ENCODE measurements at places on chromosomes 4 and X.

DNA sequence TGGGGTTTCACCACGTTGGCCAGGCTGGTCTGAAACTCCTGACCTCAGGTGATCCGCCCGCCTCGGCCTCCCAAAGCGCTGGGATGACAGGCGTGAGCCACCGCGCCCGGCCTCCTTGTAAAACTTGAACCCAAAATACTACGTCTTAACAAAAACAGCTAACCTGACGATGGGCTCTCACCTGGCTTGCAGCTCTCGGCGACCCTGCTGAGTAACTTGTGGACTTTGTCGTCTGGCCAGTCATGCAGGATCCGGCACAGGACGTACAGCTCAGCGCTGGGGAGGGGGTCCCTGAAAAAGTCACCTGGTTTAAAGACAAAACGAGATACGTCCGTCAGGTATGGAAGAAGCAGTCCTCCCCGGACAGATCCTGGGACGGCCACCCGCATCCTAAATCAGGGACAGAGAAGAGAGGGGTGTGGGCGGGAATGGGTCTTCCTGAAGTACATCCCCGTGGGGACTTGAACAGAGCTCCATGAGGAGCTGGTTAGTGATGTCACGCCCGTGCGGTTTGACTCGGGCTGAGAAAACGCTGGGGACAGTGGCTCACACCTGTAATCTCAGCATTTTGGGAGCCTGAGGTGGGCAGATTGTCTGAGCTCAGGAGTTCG, 20.7 kb upstream of the SLC25A6 start:
- no peak for DNase-seq

GRCh38 chrX:47611489-47611888, 8.2 kb downstream of the SYN1 start:
- no peak for DNase-seq

- no peak for DNase-seq
Measured at GRCh38 chrX:43627147-43627546, 29.0 kb upstream of the MAOA start.

DNA sequence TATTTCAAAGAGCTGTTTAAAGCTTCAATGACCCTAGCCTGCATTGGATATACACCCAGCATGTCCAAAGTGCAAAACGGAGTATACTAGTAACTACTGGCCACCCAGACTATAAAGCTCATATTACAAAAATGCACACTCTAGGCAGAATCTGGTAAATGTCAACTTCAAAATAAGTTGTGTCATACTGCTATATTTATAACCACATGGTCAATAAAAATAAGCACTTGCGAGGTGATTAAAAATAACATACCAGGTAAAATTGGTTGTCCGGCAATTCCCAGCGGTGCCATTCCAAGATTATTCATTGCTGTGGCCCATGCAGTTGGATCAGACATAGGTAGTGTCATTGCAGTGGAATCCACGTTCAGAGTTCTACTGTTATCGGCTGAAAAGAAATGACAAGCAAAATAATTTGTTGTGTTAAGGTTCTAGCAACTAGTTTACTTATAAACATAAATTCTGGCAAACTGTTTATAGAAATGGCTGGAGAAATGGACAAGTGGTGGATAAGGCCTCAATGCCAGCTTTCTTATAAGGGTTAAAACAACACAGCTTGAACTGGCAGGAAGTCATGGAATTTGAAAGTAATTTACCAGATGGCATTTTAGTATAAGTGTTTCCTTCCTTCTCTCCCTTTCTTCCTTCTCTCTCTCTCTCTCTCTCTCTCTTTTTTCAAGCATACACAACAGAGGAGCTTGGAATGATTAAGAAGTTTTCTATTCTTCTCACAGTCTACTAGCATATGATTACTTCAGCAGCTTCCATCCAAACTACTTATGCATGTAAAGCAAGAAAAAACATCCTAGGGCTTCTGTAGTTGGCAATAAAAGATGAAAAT, 199.9 kb downstream of the ENOX2 start:
- DNase-seq, result no peak

- DNase-seq, result no peak
Measured at GRCh38 chrX:1138476-1139184, 73.8 kb downstream of the CRLF2 start.

DNA sequence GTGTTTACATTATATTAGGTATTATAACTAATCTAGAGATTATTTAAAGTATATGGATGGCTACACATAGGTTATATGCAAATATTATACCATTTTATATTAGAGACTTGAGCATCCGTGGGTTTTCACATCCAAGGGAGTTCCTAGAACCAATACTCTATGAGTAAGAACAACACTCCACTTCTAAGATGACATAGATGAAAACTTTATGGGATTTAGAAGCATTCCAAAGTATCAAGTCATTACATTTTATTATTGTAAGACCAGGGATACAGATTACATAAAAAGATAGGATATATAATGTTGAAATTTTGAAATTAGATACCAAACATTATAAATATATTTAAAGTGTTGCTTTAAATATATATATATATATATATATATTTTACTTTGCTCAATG, 207.0 kb downstream of the NAP1L3 start:
- DNase-seq, result no peak

DNA sequence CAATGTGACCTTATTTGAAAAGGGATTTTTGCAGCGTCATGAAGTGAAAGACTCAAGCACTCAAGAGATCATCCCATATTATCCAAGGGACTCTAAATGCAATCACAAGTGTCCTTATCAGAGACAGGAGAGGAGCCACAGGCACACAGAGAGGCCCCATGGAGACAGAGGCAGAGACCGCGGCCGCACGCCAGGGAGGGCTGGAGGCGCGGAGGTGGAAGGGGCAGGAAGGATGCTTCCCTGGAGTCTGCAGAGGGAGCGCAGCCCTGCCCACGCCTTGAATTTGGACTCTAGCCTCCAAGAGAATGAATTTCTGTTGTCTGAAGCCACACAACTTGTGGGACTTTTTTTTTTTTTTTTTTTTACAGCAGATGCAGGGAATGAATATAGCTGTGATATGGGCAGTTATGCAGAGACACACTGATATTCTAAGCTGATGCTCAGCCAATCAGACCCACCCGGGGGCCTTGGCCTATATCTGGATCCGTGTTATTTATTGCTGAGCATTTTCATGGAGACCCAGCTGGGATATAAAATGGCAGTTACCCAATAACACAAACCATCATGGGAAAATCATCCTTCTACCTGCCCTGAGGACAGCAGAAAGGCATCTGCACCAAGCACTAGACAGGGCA, 244.8 kb upstream of the PSAPL1 start:
- DNase-seq, result no peak

DNA sequence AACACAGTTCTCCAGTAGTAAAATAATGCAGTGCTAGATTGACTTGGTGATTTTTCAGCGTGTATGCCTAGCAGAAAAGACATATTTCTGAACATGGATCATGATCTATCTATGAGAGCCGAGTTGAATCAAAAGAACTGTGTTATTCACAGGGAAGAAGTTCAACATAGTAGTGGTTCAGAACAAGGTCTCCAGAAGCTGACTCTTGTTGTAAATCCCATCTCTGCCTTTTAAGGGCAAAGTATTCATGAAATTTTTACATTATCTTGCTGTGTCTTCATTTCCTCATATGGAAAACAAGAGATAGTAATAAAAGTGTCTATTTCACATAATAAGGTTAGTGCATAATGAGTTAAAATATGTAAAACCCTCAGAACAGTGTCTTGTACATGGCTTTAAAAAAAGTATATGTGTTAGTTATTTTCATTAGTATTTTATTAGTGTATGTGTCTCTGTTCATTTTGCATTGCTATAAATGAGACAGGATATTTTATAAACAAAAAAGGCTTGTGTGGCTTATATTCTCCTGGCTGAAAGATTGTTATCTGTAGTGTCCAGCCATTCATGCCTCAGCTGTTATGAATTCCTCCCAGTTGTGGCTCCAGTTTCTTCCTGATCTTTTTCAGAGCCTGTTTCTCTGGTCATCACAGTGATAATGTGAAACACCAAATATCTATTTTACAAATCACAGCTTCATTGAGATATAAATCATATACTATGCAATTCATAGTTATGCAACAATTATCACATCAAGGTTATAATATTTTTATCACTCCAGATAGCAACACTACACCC, 1351.2 kb downstream of the STIM2 start:
- DNase-seq, result no peak

- no peak for DNase-seq
Measured at GRCh38 chrX:43939187-43939926, 33.8 kb downstream of the NDP start.

- DNase-seq, result no peak
Measured at GRCh38 chrX:7351926-7352325, 204.0 kb upstream of the PUDP start.

- DNase-seq, result no peak
Measured at GRCh38 chr4:188767496-188767895, 628.3 kb downstream of the TRIML1 start.

GRCh38 chrX:108025954-108026600, 18.8 kb upstream of the VSIG1 start:
- no peak for DNase-seq

DNA sequence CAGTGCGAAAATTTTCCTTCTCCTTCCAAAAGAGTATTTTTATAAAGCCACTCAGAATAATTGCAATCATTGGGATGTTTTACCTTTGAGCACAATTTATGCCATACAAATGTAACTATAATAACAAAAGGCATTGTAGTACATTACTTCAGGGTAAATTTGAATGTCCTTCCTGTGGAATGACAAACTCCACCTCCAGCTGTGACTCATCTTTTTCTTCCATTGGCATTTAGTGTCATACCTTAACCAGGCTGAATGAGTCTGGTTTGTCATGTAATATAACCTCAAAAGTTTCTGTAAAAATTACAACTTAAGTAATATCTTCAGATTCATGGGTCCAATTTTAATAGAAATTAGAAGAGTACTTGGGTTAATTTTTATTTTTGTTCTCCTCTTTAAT, 93.3 kb downstream of the TMEM47 start:
- no peak for DNase-seq

DNA sequence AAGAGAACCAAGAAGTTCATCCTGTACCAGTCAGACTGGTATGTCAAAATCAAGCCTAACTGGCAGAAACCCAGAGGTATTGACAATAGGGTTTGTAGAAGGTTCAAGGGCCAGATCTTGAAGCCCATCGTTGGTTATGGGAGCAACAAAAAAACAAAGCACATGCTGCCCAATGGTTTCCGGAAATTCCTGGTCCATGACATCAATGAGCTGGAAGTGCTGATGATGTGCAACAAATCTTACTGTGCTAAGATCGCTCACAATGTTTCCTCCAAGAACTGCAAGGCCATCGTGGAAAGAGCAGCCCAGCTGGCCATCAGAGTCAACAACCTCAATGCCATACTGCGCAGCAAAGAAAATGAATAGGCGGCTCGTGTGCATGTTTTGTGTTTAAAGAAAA, 172.7 kb upstream of the MED14 start:
- DNase-seq, result no peak

DNA sequence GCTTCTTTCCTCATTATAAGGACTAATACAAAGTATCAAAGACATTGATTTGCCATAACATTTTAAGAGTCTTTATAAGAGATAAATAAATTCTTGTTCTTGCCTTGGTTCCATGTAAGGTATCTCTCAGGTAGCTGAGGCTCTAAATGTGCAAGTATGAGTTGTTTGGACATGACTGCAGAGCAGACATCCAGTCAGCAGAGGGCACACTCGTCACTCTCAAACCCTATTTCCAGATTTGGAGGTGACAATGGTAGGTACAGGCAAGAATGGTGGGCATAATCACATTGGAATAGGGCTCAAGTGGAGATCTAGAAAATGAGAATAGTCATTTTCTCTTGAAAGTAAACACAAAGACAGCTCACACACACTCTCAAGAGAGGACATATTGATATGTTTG, 133.3 kb upstream of the ZIC3 start:
- no peak for DNase-seq

GRCh38 chr4:152482211-152482610, 53.7 kb downstream of the FBXW7 start:
- no peak for DNase-seq

GRCh38 chr4:185638548-185639301, 103.4 kb upstream of the PDLIM3 start:
- no peak for DNase-seq

GRCh38 chrX:120350450-120351138, 11.3 kb upstream of the ATP1B4 start:
- DNase-seq, result no peak

- no peak for DNase-seq
Measured at GRCh38 chr4:29002151-29002550, 1718.0 kb upstream of the PCDH7 start.

Measured in CD4-positive, alpha-beta T cell treated with Interleukin-1 beta for 1 hour (primary cell).